ENCODE measurements at places on chromosomes 5 and 9.

DNA sequence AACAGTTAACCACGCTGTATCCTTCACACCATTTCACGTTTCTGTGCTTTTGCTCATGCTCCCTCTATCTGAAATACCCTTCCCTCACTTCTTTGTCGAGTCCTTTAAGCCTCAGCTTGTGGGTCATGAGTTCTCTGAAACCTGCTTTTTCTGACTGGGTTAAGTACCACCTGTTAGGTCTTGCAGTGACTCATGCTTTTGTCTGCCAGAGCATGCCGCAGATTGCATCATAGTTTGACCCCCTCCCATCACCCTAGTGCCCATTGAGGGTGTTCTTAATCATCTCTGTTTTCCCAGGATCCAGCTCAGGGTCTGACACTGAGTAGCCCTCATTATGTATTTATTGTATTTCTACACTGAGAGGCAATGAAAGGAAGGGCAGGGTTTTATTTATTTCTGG lies 190.2 kb downstream of the ASTN2 start:
- DNase-seq = no peak

DNA sequence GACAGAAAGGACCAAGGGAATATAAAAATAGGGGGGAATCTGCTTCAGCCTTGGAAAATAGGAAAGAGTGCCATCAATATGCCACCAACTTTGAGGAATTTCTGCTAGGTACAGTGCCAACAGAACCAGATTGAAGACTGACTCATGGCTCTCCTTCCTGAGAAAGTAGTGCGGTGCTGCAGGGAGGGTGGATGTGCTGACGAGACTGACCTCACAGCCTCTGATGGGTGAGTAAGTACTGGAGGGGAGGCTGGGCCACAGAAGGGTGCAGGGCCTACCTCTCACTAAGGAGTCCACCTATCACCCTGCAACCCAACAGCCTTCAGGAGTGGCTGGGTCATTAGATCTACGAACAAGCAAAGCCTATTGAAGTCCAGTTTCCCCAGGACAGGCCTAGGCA lies 187.6 kb downstream of the GABBR2 start:
- DNase-seq = no peak

GRCh38 chr5:145780982-145781381 lies 54.2 kb downstream of the PRELID2 start:
- no peak for DNase-seq

GRCh38 chr5:95895771-95896170 lies 65.9 kb downstream of the ELL2 start:
- no peak for DNase-seq

DNA sequence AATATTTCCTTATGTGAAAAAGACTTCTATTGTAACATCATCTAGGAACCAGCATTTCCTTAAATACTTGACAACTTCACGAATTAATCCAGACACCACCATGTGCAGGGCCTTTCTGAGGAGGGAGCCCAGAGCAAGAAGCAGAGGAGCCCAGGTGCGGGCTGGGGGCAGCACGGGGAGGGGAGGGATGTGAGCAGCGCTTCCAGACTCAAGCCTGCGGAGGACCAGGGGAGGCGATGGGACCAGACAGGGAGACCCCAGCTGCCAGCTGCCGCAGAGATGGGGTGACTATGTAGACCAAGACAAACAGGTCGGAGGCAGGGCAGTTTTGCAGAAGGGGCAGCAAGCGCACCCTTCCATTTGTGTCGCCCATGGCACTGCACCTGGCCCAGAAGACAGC lies 596.1 kb downstream of the IRX1 start:
- no peak for DNase-seq

GRCh38 chr5:172689801-172690200 lies 48.7 kb downstream of the NEURL1B start:
- DNase-seq = no peak

DNA sequence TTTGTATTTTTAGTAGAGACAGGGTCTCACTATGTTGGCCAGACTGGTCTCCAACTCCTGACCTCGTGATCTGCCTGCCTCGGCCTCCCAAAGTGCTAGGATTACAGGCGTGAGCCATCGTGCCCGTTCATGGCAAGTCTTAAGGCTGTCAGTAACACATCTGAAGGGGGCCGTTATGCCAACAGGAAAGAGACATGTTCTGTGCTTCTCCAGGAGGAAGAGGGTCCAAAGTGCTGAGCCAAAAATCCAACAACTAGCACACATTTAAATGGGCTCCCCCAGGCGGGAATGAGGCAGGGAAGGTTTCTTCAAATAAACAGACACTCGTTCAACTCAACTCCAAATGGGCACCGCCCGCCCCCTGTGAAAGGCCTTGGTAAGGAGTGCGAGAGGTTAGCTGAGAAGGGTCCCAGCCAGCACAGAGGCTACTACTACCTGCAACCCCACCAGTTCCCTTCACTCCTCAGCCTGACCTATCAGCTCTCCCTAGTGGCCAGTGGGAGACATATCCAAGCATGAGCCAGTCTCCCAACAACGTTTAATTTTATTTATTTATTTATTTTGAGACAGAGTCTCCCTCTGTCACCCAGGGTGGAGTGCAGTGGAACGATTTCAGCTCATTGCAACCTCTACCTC lies 84.1 kb upstream of the DMRT1 start:
- peak; percentile 46 for DNase-seq

GRCh38 chr5:94045839-94046782 lies 304.7 kb upstream of the POU5F2 start:
- DNase-seq = no peak

- DNase-seq = no peak
These were observed 260.8 kb upstream of the PPP1R2B start for GRCh38 chr5:156589104-156589945.
